ENCODE measurements at places on chromosomes 4 and X. TPM values are rescaled to one million over a fixed set of nuclear protein-coding genes. Genes with fewer than 3 reads are reported as not detected.

- H3K36me3 ChIP-seq, result no peaks in the 10 kb centered on the region
- DNase-seq, result no peak
- H3K4me1 ChIP-seq, result no peaks in the 10 kb centered on the region
- no peak overlapping the region for H3K27ac ChIP-seq
- H3K4me3 ChIP-seq, result no peak overlapping the region
Observed at GRCh38 chr4:80963051-80963450, 67.5 kb upstream of the BMP3 start.

- H3K27ac ChIP-seq, result no peak overlapping the region
- H3K36me3 ChIP-seq, result no peaks in the 10 kb centered on the region
- no peak for DNase-seq
- no peaks in the 10 kb centered on the region for H3K27me3 ChIP-seq
- H3K4me1 ChIP-seq, result no peaks in the 10 kb centered on the region
- no peak overlapping the region for H3K4me3 ChIP-seq
Observed at GRCh38 chrX:16834806-16835205, 35.4 kb downstream of the RBBP7 start.

GRCh38 chr4:48660347-48660746 lies 119.7 kb downstream of the FRYL start:
- no peak overlapping the region for H3K27ac ChIP-seq
- no peaks in the 10 kb centered on the region for H3K27me3 ChIP-seq
- H3K36me3 ChIP-seq, result no peaks in the 10 kb centered on the region
- no peak overlapping the region for H3K4me3 ChIP-seq
- H3K4me1 ChIP-seq, result peaks cover 9% of the 10 kb centered on the region

GRCh38 chrX:10990418-10990817 lies 120.7 kb upstream of the HCCS start:
- no peak for DNase-seq
- H3K36me3 ChIP-seq, result no peaks in the 10 kb centered on the region
- H3K27ac ChIP-seq, result no peak overlapping the region
- no peak overlapping the region for H3K4me3 ChIP-seq

- no peak overlapping the region for H3K27ac ChIP-seq
- no peak overlapping the region for H3K4me3 ChIP-seq
- H3K36me3 ChIP-seq, result no peaks in the 10 kb centered on the region
- no peaks in the 10 kb centered on the region for H3K4me1 ChIP-seq
Observed at GRCh38 chrX:130204647-130205046, 32.9 kb downstream of the RAB33A start.

- no peaks in the 10 kb centered on the region for H3K36me3 ChIP-seq
- H3K27me3 ChIP-seq, result no peaks in the 10 kb centered on the region
- no peaks in the 10 kb centered on the region for H3K4me1 ChIP-seq
Observed at GRCh38 chrX:136616987-136617685, 30.8 kb upstream of the CD40LG start.

DNA sequence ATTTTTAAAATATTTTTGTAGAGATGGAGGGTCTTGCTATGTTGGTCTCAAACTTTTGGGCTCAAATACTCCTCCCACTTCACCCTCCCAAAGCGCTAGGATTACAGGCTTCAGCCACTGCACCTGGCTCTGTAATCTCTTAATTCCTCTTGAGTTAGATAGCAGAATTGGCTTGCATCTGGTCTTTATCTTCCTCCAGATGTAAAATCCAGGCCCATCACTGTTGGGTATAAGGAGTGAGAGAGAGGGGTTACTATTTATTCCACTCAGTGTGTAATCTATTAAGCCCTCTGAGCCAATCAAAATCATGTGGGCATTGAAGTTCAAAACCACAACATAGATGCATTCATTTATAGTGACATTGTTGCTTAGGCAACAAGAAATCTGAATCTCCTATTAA lies 33.9 kb downstream of the ANK2 start:
- no peak overlapping the region for H3K27ac ChIP-seq
- no peak for DNase-seq
- H3K27me3 ChIP-seq, result no peaks in the 10 kb centered on the region
- H3K4me1 ChIP-seq, result no peaks in the 10 kb centered on the region

GRCh38 chrX:51759055-51759839 lies 16.0 kb downstream of the GSPT2 start:
- no peak overlapping the region for H3K27ac ChIP-seq
- peaks cover 2% of the 10 kb centered on the region for H3K27me3 ChIP-seq
- no peak for DNase-seq
- H3K4me3 ChIP-seq, result no peak overlapping the region
- no peaks in the 10 kb centered on the region for H3K4me1 ChIP-seq

- no peak overlapping the region for H3K27ac ChIP-seq
- H3K4me1 ChIP-seq, result no peaks in the 10 kb centered on the region
- no peak for DNase-seq
- H3K27me3 ChIP-seq, result no peaks in the 10 kb centered on the region
Observed at GRCh38 chr4:870951-871350, 45.0 kb upstream of the CPLX1 start.

- no peaks in the 10 kb centered on the region for H3K27me3 ChIP-seq
- no peak for DNase-seq
- H3K36me3 ChIP-seq, result no peaks in the 10 kb centered on the region
- H3K27ac ChIP-seq, result no peak overlapping the region
- no peak overlapping the region for H3K4me3 ChIP-seq
Observed at GRCh38 chr4:16212138-16212782, 14.0 kb downstream of the TAPT1 start.

GRCh38 chr4:6999172-7000086 lies 43.7 kb upstream of the TADA2B start:
- no peaks in the 10 kb centered on the region for H3K4me1 ChIP-seq
- no peak overlapping the region for H3K27ac ChIP-seq
- no peak for DNase-seq

GRCh38 chr4:172546782-172547181 lies 621.8 kb upstream of the GALNT7 start:
- H3K4me3 ChIP-seq, result no peak overlapping the region
- H3K36me3 ChIP-seq, result no peaks in the 10 kb centered on the region
- no peaks in the 10 kb centered on the region for H3K27me3 ChIP-seq
- H3K27ac ChIP-seq, result no peak overlapping the region
- no peak for DNase-seq

GRCh38 chrX:20585782-20586181 lies 319.1 kb upstream of the RPS6KA3 start:
- H3K27ac ChIP-seq, result no peak overlapping the region
- H3K27me3 ChIP-seq, result no peaks in the 10 kb centered on the region
- DNase-seq, result no peak
- no peaks in the 10 kb centered on the region for H3K4me1 ChIP-seq

DNA sequence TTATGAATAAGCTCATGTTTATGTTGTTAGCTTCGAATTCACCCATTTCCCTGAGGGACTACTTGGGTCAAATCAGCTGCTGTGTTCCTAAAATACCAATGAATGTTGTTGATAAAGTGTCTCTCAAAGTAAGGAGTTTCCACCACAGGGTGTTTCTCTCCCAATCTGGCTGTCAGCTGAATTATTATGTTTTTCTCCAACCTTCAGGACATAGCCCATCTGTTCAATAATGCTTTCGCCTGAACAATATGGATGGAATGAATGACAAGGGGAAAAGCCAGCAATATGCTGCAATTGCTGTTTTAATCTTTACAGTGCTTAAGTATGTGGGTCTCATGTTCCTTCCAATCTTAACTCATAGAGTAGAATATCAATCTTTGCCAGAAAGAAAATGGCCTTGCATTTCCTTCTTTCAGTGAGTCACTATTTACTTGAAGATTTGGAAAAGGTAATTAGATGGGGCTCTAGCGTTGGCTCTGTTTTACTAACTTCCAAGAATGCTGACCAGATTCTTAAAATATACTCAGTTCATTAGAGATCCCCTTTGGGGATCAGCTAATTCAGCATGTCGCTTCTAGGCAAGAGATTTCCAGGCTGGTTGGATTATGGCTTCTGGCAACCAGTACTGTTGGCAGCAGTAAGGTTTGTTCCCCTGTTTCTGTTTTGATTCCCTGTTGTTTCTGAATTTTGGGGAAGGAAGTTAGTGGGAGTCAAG lies 410.5 kb downstream of the PPP3CA start:
- no peaks in the 10 kb centered on the region for H3K36me3 ChIP-seq
- no peaks in the 10 kb centered on the region for H3K27me3 ChIP-seq
- H3K27ac ChIP-seq, result no peak overlapping the region
- no peak overlapping the region for H3K4me3 ChIP-seq
- no peak for DNase-seq

DNA sequence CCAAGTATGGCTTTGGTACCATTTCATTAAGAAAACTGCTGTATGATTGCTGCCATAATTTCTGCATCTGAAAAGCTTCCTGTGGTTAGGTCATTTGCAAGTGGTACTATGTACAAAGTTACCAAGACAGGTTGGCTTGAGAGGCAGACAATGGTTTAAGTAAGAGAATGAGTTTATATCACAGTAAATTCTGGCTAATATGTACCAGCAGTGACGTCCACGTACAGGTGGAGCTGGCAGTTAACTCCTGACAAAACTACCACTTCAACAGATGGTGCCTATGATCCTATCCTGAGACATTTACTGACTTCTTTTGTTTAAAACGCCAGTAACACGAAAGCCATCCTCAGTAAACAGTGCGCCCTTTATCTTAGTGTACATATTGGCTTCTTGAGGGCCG lies 198.4 kb downstream of the NR3C2 start:
- H3K4me1 ChIP-seq, result no peaks in the 10 kb centered on the region
- no peaks in the 10 kb centered on the region for H3K27me3 ChIP-seq
- no peak overlapping the region for H3K27ac ChIP-seq
- H3K4me3 ChIP-seq, result no peak overlapping the region

GRCh38 chrX:43909141-43909540 lies 26.9 kb upstream of the MAOB start:
- no peak overlapping the region for H3K27ac ChIP-seq
- H3K4me3 ChIP-seq, result no peak overlapping the region
- no peak for DNase-seq
- H3K27me3 ChIP-seq, result no peaks in the 10 kb centered on the region
- H3K36me3 ChIP-seq, result no peaks in the 10 kb centered on the region
- no peaks in the 10 kb centered on the region for H3K4me1 ChIP-seq

DNA sequence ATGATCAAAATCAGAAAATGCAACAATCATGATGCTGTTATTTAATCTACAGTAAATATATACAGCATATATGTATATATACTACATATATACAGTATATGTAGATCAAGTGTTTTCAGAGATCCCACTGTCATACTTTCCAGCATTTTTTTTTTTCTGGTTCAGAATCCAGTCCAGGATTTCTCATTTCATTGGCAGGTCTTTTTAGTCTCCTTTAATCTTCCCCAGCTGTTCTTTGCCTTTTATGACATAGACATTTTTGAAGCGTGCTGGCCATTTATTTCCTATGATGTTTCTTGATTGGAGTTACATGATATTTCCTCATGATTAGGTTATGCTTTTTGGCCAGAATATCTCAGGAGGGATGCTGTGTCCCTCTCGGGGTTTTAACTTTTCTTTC lies 92.0 kb upstream of the TLR2 start:
- no peak overlapping the region for H3K4me3 ChIP-seq
- DNase-seq, result no peak
- no peaks in the 10 kb centered on the region for H3K4me1 ChIP-seq
- H3K27ac ChIP-seq, result no peak overlapping the region
- H3K27me3 ChIP-seq, result no peaks in the 10 kb centered on the region

Gene NLGN4X
- polyA plus RNA-seq, result 0.49 TPM

Gene TMEM31
- polyA plus RNA-seq, result 0.35 TPM

Gene SULT1E1
- polyA plus RNA-seq, result not detected

Gene GYPE
- polyA plus RNA-seq, result 0.31 TPM

Gene QRFPR
- polyA plus RNA-seq, result not detected

Gene CDKL5
- 0.76 TPM for polyA plus RNA-seq

Gene FRMPD4
- polyA plus RNA-seq, result 0.04 TPM

Gene C4orf17
- not detected for polyA plus RNA-seq

Gene WNK3
- polyA plus RNA-seq, result 0.15 TPM

Gene FREM3
- not detected for polyA plus RNA-seq

Gene CSAG3
- polyA plus RNA-seq, result not detected

Gene EDA2R
- 0.47 TPM for polyA plus RNA-seq

Gene USP17L28
- polyA plus RNA-seq, result not detected

Measured in pancreas (tissue), 10 donors.